ENCODE measurements at places on chromosomes 6 and 20.

GRCh38 chr6:41642960-41643898 lies 5.0 kb downstream of the MDFI start:
- DNase-seq: no peak

GRCh38 chr6:137016356-137016755 lies 28.4 kb downstream of the IL20RA start:
- no peak for DNase-seq

DNA sequence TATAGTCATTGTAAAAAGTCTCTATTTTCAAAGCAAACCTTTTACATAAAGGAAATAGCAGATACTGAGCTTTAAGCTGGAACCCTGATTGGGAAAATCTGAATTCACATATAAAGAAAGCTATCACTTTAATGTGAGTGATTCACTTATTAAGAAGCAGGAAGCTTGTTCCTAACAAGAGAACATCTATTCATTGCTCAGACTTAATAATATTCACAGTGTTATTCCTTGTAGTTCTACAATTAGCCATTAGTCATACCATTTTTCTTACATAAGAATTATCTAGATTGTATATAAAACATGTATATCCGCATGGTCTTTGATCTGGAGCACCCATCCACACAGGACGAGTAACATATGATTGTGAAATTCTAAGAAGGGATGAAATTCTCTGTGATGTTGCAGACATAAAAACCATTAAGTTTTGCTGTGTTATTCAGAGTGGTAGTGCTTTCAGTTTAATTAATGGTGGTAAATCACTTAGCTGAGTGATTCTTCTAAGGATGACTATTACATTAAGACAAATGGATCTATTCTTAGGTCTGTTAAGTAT lies 71.1 kb upstream of the FOXQ1 start:
- no peak for DNase-seq

DNA sequence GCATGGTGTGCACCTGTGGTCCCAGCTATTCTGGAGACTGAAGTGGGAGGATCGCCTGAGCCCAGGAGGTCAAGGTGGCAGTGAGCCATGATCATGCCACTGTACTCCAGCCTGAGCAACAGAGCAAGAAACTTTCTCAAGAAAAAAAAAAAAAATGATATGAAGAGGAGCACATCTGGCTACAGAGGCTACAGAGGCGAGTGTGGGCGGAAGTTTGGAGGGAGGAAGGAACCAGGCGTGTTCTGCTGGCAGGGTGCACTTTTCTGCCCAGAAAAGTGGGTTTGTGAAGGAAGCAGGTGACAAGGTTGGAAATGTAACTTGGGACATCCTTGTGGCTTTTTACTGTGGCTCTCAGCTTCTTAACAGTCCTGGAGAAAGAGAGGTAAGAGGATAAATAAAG lies 96.7 kb downstream of the SNX5 start:
- no peak for DNase-seq

GRCh38 chr6:116580198-116580597 lies 8.9 kb downstream of the RWDD1 start:
- DNase-seq: peak; percentile 53

DNA sequence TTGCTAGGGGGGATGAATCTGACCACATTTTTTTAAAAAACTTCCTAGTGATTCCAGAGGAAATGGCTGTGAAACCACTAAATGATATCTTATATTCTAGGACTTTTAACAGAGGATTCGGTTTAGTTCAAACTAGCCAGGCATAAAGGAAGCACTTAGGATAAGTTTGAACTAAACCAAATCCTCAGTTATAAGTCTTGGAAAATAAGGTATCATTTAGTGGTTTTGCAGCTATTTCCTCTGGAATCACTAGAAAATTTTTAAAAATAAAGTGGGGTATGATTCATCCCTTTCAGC lies 327.9 kb upstream of the QKI start:
- DNase-seq: no peak

DNA sequence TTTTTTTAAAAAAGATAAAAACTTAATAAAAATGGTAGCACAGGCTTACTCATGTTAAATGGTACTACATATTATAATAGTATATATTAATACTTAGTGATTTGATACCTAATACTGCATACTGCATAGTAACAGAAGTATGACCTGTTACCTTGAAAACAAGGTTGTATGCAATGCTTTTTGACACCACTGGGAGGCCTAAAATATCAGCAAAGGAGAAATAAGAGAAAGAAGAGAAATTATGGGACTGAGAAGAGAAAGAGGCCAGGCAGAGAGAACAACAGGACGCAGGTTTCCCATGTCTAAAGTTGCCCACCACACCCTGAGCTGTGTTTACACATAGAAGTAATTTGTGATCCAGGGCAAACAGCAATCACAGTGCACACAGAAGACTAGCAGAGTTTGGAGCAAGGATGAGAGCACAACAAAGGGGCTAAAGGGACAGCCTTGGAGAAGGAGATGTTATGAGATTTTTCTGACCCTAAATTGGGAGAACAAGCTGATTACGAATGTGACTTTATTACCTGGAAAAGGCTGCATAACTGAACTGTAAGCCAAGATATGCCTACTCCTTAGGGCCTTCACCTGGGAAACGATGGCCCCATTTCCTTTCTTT lies 73.2 kb downstream of the ROS1 start:
- DNase-seq: no peak

DNA sequence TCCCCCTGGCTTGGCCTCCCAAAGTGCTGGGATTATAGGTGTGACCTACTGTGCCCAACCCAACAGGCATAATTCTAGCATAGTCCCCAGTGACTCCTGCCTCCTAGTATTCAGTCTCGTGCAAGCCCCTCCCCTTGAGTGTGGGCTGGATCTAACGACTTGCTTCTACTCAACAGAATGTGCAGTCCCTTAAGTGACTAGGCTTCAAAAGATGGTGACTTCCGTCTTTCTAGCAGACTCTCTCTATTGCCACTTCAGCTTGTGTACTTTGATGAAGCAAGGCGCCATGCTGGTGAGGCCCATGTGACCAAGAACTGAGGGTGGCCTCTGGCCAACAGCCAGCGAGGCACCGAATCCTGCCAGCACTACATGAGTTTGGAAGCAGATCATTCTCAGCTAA lies 109.6 kb upstream of the TRAF3IP2 start:
- DNase-seq: no peak

DNA sequence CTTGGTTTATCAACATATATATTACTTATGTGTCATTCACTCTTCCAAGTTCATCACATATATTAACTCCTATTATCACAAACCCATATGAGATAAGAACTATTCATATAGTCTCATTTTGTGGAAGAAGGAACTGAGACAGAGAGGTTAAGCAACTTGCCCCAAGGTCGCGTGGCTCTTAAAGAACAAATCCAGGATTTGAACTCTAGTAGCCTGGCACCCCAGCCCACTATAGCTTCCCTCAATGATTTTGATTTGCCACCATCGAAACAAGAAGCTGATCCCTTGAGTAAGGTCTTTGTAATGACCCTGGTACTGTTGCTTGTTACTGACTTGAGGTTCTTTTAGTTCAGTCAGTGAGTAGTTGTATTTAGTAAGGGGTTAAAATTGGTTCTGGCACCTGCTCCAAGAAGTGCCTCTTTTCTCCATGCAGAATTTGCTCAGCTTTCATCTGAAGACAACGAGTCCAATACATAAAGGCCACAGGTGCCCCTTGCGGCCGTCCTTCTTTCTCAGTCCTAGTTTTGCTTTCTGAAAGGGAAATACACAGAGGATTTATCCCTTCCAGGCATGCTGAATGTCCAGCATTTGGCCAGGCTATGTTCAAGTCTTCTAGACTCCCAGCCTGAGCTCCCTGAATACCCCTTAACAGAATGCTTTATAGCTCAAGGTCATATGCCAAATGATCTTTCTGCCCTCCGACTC lies 253.0 kb downstream of the TBC1D7 start:
- no peak for DNase-seq

- DNase-seq: peak; percentile 70
These were observed 23.0 kb upstream of the FKBP1A start for GRCh38 chr20:1415667-1416468.

DNA sequence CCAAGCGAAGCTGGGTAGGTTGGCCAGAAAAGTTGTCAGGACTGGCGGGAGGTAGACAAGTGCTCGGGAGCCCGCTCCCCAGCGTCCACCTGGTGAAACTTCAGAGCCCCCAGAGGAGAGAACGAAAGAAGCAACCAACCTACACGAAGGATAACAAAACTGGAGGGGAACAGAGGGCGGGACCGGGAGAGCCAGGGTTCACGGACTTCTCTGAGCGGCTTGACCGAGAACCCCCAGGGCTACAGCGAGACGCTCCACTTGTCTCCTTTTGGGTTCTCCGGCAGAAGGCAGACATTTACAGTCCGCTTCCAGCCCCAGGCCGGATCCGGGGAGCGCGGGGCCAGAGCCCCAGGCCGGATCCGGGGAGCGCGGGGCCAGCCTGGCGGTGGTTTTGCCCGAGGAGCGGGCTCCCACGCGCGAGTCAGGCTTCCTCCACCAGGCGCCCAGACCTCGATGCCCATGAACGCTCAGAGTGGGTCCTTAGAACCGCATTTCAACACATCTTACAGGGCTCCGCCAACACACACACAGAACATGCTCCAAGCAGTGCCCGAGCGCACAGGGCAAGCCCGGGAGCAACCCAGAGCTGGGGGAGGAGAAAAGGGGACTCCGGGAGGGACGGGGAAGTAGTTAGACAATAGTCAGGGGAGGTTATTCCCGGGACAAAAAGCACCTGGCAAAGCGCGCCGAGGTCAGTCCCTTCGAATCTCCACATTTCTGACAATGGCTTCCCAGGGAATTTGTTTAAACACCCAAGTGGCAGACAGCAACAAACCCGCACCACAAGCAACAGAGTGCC lies 1.1 kb downstream of the PTPRK start:
- no peak for DNase-seq

- no peak for DNase-seq
These were observed 245.2 kb downstream of the CDH26 start for GRCh38 chr20:60203451-60203850.

- DNase-seq: no peak
These were observed 3.0 kb upstream of the NCOA7 start for GRCh38 chr6:125787791-125788190.

DNA sequence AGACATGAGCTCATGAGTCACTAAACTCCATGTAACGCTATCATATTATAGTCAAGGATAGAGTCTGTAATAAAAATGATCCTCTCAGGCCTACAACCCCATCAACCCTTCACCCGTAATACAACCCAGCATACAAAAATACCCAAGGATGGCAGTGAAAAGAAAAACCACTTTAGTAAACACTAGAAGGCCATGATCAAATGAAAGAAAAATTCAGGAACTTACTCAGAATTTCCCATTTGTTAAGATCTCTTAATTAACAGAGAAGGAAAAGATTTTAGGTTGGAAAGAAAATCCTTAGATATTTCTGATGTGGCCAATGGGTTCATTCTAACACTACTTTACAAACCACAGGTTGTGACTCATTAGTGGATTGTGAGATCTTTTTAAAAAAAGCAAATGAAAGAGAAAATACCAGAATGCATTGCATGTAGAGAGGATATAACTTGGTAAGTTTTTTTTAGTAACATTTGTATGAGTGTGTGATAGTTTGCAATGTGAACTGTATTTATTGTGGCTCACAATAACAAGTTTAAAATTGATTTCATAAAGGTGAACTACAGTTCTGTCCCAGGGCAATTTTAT lies 8.0 kb upstream of the UBE2J1 start:
- DNase-seq: peak; percentile 47

- DNase-seq: no peak
These were observed 268.8 kb downstream of the ARID1B start for GRCh38 chr6:157045831-157046454.

DNA sequence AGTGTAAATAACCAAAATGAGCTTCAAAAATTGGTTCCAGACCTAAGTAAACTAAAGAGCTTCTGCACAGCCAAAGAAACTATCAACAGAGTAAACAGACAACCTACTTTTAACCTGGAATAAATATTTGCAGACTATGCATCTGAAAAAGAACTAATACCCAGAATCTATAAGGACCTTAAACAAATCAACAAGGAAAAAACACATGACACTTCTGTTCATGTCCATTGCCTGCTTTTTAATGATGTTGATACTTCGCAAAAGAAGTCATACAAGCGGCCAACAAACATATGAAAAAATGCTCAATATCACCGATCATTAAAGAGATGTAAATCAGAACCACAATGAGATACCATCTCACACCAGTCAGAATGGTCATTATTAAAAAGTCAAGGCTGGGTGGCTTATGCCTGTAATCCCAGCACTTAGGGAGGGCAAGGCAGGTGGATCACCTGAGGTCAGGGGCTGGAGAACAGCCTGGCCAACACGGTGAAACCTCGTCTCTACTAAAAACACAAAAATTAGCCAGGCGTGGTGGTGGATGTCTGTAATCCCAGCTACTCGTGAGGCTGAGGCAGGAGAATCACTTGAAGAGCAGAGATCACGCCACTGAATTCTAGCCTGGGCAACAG lies 42.5 kb upstream of the DST start:
- no peak for DNase-seq

- DNase-seq: no peak
These were observed 70.6 kb upstream of the SOX4 start for GRCh38 chr6:21522797-21523456.

DNA sequence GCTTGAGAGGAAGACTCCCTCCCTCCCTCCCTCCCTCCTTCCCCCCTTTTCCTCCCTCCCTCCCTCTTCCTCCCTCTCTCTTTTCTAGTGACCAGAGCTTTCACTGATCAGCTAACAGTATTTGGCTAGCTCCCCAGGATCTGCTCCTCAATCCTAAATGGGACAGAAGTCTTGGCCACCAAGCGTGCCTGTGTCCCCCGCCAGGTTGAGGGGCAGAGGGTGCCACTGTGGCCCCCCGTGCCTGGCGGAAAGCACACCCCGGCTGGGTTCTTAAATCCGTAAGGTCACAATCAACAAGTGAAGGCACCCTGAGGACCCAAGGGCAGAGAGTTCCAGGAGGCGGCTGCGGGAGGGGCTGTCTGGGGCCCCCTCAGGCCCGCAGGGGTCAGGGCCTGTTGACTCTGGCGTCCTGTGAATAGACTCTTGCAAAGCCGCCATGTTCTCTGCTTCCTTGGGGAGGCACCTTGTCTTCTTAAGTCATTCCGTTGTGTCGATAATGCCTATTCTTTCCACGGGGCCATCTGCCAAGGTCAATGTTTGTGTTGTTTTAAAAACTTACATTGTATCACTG lies 38.9 kb upstream of the STX16 start:
- no peak for DNase-seq

GRCh38 chr6:119163006-119163405 lies 84.5 kb upstream of the FAM184A start:
- DNase-seq: no peak

DNA sequence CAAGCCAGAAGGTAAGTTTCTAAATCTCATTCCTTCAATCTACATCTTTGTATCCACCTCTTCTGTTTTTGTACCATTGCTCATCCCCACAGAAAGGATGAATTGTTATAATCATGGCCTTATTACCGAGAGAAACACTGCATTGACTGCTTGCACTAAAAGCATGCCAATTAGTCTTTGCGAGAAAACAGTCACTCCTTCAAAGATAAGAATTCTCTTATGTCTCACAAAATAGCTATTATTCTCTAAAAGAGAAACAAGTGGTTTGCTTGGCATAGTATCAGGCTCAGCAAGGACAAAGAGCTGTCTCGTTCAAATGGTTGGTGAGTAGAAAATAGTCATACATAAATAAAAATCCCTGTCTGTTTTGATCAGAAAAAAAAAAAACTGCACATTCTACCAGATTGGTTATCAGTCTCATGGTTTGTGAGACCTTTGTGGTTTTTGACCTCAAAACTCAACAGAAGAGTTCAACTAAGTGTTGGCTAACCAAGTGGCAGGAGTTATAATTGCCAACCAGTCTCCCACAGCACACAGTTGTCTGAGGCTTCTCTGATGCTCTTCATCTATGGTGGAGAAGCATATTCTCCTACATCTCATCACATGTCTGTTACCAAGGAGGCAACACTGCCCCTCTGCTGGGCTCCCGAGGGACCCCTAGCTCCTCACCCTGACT lies 35.1 kb upstream of the ARMH2 start:
- DNase-seq: no peak

Data from BJ (cell line).